ENCODE measurements at places on chromosomes 3 and 15.

GRCh38 chr15:25060996-25061620, 106.3 kb downstream of the SNRPN start:
- no peak for DNase-seq

DNA sequence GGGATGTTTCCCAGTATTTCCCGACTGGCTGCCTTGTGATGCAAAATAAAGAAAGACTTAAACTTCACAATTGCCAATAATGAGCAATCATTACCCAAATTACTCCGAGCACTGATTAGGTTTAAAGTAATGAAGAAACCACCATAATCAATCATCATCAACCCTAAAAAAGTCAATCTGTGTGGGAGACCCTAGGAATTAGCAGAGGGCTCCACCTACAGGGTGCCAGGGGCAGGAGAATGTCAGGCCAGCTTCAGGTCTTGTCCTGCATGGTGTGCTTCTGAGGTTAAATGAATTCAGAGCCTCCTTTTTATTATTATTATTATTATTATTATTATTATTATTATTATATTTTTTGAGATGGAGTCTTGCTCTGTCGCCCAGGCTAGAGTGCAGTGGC, 478.0 kb upstream of the ARRDC4 start:
- DNase-seq: no peak

- DNase-seq: no peak
These were observed 26.5 kb downstream of the DUOX2 start for GRCh38 chr15:45087513-45087912.

DNA sequence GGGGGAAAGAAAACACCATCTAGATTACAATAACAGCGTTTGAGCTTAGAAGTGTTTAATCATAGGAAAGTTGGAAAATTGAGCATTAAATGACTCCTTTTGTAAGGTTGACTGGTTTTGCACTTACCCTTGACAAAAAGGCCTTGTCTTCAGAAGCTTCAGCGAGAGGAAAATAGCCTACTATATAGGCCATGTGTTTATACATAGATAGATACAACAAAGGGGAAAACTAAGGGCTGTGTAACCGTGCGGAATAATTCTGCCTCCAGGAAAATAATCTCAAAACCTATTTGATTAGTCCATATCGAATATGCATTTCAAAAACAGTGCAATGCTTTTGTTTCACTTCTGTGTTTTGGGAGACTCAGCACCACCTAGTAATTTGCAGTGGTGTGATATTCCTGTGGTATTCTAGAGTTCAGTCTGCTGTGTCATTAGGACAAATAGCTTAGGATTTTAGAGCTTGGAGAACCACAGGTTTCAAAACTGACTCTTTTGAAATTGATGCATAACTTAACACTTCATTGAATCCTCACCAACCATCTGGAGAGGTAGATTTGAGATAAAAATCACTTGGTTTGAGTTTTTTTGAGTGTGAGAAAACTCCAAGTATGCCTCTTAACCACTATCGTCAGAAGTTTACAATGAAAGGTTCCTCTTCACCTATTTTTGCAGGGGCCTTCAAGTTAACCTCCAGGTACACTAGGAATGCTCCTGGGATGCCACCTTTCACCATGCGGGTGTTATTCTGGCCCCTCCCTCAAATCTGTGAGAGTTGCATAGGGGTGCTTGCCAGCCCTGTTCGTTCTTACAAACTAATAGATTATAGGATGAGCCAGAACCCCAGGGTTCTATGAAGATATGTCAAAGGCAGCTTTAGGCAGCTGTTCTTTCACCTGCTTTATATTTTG, 1.9 kb downstream of the ARHGAP31 start:
- peak; percentile 10 for DNase-seq

GRCh38 chr3:149625795-149626194, 32.0 kb downstream of the WWTR1 start:
- no peak for DNase-seq

GRCh38 chr15:45572617-45573016, 14.6 kb upstream of the BLOC1S6 start:
- no peak for DNase-seq

GRCh38 chr15:40149339-40149738, 11.5 kb upstream of the BUB1B start:
- DNase-seq: no peak

GRCh38 chr3:86702381-86702958, 288.5 kb downstream of the VGLL3 start:
- DNase-seq: no peak

DNA sequence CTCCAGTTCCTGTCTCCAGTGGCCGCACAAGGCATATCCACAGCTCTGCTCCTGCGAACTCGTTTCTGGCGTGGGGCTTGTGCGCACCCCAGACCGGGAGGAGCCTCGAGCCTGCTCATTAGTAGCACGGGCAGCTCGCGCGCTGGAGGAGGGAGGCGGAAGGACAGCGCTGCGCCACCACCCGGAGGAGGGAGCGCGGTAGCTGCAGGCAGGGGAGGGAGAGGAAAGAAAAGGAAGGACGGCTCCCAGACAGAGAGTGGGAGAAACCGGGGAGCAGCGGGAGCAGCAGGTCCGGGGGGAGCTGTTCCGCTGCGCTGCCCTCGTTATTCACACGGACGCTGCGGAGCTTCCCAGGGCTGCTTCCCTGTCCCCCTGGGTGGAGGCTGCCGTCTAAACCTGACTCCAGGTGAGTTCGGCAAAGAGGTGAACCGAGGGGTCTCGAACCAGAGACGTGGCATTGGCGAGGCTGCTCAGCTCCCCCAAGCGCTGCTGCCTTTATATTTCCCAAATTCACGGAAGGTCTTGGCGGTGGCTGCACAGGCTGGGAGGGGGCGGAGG, 121.3 kb upstream of the ZNF717 start:
- DNase-seq: no peak

DNA sequence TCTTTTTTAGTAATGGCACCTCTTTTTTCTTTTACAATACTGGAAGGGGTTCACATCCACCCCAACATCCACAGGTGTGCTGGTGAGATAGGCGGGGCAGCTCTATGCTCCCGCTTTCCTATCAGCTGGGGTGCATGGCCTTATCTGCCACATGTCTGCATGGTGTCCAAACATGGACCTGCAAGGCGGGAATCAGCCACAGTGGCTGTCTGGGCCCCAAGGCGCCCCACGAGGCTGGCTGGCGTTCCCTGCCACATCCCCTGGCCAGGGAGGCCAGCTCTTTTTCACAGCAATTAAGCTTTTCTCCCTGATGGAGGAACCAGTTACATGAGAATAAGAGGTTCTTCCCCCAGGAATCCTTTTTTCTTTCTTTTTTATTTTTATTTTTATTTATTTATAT, 30.9 kb upstream of the GOLGA6L2 start:
- no peak for DNase-seq

DNA sequence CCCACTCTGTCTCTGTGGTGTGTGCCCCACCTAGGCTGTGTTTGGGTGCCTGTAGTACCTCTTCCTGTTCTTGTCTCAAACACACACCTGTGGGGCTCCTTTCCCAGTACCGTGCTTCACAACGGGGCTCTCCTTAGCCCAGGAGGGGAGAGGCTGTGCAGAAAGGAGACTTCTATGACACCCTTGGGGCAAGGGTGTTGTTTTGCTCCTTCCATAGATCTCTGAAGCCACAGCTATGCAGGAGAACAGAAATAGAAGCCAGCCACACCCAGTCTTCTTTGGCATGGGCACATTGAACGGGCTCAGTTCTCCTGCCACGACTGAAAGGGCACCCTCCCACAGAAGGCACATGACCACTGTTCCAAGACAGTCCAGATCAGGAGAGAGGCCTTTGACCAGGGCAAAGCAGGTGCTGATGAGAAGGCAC, 74.3 kb downstream of the LIPC start:
- no peak for DNase-seq

DNA sequence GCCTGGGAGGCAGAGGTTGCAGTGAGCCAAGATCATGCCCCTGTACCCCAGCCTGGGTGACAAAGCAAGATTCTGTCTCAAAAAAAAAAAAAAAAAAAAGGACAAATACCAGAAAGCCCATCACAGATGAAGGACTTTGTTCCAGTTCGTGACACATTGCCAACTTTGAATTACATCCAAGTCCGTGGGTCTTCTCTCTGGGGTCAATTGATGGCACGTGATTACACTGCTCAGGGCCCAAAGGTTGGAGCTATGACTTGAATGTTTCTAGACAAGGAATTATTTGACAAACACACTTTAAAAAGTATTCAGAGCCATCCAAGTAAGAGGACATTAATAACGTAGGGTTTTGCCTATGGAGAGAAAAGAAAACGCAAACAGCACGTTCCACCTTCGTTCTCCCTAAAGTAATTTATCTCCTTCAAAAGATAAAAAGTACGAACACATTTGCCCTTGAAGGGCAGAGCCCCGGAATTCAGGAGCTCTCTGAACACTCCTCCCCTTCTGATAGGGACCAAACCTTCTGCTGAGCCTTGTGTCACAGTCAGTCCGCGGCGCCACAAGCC, 31.3 kb upstream of the ST3GAL6 start:
- no peak for DNase-seq

DNA sequence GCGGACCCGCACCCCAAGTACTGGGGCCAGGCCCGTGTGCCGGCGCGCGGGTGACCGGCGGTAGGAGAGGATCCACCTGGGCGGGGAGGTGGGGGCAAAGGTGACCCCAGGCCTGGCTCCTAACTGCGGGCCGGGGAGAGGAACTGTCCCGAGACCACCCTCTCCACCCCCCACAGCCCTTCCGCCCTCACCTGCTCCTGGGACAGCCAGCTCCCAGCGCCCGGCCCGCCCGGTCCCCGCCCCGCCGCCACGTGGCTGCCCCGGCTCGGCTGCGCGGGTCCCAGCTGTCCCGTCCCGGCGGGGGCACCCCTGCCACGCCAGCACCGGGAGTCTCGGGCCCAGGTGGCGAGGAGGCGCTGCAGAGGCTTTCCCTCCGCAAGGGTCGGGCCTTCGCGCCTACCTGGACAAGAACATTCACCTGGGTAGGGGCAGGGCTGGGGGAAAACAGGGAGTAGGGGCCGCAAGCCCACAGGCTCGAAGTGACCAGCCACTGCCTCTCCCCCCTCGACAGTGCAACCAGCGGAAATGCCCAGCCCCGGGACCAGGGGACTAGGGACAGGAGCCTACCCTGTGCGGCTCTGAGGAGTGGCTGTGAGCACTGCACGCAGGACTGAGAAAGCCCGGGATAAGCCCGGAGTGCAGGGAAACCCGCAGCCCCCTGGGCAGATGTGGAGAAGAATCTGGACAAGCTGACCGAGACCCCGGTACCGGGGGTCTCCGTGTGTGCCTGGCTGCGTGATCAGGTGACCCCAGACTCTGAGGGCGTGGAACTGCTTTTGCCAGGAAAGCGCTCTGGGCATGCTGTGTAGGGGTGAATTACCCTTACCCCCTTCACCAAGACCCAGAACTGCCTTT, at the start of gene SLC12A8:
SLC12A8 (minus strand) TSS at position 240 of the 855 bp plus-strand sequence. CDS start 1,399 bp downstream, outside the sequence.
- no peak for DNase-seq

DNA sequence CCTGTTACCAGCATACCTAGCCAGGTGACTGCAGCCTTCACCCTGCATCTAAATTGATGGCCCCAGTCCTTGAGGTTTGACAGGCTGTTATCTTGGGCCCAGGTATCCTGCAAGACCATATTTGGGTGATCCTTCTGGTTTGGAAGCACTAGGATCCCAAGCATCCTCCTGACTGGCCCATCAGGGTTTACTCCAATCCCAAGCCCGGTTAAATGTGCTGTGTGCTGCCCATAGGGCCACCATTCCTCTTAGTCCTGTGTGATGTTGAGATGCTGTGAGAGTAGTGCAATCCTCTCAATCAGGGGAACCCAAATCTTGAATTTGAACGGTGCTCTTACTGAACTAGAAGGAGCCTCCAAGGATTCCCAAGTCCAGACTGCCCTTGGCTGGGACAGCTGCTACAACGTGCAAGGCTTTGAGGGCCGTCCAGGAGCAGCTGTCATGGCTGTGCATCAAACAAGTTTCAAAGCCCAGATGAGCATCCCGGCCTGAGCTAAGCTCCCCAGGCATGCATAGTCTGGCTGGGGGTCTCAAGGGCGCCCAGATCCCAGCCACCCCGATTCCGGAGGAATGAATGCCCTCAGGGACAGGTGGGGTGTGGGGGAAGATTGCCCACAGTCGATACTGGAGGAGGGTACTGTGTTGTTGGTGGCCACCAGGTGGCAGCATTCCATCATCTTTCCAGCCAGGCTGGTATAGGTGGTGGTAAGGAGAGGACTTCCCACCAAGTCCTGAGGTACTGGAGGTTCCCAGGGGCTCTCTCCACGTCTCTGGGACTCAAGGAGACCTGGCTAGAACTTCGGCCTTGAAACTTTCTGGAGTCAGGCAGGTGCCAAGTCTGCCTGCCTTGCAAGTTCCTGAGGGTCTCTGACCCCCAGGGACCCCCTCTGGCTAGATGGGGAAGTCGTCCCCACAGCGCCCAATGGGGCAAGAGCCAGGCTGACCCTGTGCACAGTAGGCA, 32.6 kb downstream of the RBM5 start:
- DNase-seq: peak; percentile 33

DNA sequence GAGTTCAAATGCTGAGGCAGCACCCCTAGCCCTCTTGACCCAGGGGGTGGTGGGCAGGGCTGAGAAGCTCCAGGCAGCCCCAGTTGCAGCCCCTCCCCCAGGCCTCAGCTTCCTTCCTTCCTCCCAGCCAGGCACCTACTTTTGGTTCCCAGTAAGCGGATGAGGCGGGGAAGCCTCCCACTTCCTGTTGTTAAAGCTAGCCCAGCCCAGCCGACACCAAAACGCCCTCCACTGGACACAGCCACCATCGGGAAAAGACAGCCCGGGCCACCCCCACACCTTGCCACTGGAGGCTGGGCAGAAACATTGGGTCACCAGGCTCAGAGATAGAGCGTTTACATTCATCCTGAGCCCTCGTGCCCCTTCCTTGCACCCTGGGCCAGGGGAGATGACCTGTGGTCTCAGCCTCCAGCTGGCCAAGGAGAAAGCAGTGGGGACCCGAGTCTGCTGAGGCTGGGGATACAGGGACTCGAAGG, 3.5 kb downstream of the DUSP7 start:
- no peak for DNase-seq

DNA sequence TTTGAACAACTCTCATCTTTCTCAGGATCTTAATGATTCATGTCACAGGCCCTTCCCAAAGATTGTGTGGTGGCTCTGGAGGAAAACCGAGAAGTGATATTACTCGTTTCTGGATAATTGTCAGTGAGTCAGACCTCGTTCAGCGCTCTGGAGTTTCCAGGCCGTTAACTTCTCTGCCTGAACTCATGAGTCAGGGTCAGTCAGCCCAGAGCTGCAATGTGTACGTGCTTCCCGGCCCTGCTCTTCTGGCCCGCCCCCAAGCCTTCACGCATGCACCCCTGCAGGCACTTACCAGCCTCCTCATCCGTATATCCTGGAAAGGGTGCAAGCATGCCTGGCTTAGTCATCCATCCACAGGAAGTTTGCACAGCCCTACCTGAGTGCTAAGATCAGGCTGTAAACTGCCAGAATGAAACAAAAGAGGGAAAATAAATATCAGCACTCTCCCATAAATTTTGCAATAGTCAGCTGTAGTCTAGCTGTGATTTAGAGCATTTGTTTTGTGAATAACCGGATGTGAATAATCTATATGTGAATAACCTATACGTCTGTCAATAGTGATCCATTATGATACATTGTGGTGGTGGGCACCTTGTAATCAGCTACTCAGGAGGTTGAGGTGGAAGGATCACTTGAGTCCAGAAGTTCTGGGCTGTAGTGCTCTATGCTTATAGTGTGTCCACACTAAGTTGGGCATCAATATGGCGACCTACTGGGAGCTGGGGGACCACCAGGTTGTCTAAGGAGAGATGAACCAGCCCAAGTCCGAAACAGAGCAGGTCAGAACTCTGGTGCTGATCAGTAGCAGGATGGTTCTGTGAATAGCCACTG, 35.3 kb upstream of the SEMA4B start:
- peak; percentile 15 for DNase-seq

Data from NCI-H2227 treated with DMSO at 0.1 percent for 48 hours (cell line).